Activated T-helper 1 cell treated with anti-CD3 and anti-CD28 coated beads, Interleukin-12 subunit alpha, Interleukin-12 subunit beta, Interleukin-2, Interleukin-4 antibody, amounts not matched to agents 30 ng/mL and 10 ng/mL and 1 ng/mL, durations not matched to agents 14 hours and 24 hours and 36 hours (primary cell): ENCODE measurements at places on chromosomes 7 and 10. TPM values are rescaled to one million over a fixed set of nuclear protein-coding genes. Genes with fewer than 3 reads are reported as not detected.

The KIAA1217 gene
- 6.2 and 6.4 TPM in 2 replicates for total RNA-seq

The CPVL gene
- not detected in 2 replicates for total RNA-seq

The ARHGAP19 gene
- 27.1 and 27.8 TPM in 2 replicates for total RNA-seq

The HTR5A gene
- total RNA-seq = not detected in 2 replicates

The EPO gene
- total RNA-seq = not detected in 2 replicates

The ECHS1 gene
- 69.3 and 69.6 TPM in 2 replicates for total RNA-seq
